Foreskin keratinocyte (primary cell): ENCODE measurements at places on chromosomes 13 and 19. TPM values are rescaled to one million over a fixed set of nuclear protein-coding genes. Genes with fewer than 3 reads are reported as not detected.

LRP3 gene
- total RNA-seq: 11.4 and 12.9 TPM in 2 replicates

- no peak for DNase-seq
Measured at GRCh38 chr13:72457151-72457550, 270.3 kb downstream of the MZT1 start.

C3 gene
- 3.4 and 4.8 TPM in 2 replicates for total RNA-seq

DNA sequence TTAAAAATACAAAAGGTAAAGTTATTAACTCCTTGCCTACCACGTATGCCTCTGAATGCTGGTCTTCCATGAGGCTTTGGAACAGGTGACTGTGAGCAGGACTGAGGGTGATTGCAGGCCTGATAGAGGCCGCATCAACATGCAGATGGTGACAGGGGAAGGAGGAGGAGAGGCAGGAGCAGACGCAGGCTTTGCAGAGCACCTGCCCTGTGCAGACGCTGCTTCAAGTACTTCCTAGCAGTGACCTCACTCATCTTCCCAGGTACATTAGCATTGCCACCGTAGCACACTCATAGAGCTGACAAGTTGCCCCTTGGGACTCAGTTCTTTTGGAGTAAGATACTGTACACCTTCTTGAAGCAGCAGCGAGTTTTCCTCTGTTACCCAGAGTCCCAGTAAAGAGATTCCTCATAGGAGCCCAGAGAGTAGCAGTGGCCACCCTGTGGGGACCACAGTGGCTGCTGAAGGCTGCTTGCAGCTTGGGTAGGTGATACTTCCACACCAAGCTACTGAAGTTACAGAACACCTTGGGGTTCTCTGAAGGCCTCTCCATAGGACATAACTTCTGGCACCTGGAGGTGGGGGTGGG lies 56.0 kb downstream of the ZNF536 start:
- no peak for DNase-seq
